Bone marrow (tissue), 2 donors: ENCODE measurements at places on chromosomes 13 and 19.

GRCh38 chr19:43316591-43317319, 36.7 kb upstream of the CD177 start:
- DNase-seq, result no peak

- DNase-seq, result peak; percentile 82
These were observed 4.5 kb downstream of the BCL3 start for GRCh38 chr19:44752816-44753625.

- DNase-seq, result no peak
These were observed 17.0 kb downstream of the VSTM2B start for GRCh38 chr19:29542776-29543175.

DNA sequence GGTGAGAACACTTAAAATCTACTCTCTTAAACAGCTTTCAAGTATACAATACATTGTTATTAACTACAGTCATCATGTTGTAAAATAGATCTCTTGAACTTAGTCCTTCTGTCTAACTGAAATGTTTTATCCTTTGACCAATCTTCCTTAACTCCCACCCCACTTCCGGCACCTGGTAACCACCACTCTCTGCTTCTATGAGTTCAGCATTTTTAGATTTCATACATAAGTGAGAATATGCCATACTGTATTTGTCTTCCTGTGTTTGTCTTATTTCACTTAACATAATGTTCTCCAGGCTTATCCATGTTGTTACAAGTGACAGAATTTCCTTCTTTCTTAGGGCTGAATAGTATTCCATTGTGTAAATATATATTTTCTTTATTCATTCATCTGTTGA, 144.1 kb upstream of the TRPC4 start:
- no peak for DNase-seq

DNA sequence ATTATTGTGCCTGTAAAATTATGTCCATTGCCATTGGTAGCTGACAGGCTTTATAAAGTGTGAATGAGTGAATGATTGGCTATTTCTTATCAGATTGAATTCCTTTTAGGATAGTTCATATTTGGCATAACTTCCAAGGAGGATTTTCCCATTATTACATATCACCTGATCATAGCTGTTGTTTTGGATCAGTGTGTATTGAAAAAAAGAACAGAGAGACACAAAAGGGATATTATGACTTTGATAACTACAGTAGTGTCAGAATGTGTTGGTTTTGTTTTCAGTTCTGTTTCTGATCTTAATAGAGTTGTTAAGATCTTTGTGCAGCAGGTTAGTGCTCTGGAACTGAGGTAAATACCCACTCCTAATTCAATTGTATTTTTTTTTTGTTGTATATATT, 103.8 kb downstream of the LRCH1 start:
- DNase-seq, result no peak

DNA sequence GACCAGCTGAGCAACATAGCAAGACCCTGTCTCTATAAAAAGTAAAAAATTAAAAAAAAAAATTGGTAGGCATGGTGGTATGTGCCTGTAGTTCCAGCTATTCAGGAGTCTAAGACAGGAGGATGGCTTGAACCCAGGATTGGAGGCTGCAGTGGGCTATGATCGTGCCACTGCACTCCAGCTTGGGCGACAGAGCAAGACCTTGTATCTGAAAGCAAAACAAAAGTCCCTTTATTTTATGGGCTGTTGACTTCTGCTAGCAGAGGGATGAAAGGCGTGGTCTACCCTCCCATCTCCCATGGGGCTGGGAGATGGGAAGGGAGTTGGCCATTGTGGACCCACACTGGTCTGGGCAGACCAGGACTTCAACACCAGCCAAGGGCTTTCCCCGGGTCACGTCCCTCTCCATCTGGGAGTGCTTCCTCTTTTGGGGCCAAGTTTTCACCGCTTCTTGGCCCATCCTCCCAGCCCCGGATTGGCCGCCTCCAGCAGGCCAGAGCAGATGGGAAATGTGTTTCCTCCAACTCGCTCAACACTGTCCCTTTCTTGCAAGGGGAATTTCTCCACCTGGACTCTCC, 2.2 kb upstream of the TNFSF9 start:
- no peak for DNase-seq

GRCh38 chr19:35045667-35046300, 4.3 kb downstream of the HPN start:
- no peak for DNase-seq

GRCh38 chr13:41837629-41838028, 123.3 kb downstream of the VWA8 start:
- peak; percentile 57 for DNase-seq

DNA sequence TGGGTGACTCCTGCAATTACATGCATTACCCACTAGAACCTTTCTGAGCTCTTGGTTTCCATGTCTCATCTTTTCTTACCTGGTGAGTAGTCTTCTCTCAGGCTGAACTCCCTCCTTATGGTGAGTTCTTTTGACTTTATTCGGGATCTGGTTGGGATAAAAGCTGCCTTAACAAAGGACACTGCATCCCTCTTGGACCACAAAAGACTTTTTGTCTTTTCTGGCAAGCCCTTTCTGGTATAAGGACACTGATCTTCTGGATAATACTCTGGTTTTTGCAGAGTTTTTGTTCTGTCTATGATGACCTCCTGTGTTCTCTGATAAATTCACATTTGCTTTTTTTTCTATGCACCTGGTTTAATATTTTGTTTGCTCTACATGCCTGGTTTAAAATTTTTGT, 66.7 kb downstream of the SLITRK1 start:
- no peak for DNase-seq

- DNase-seq, result no peak
These were observed 105.2 kb upstream of the SPACA7 start for GRCh38 chr13:112270951-112271350.
